ENCODE measurements at places on chromosomes 5 and 9.

GRCh38 chr9:130262771-130263170 is 2.8 kb upstream of the HMCN2 start:
- no peak for DNase-seq

DNA sequence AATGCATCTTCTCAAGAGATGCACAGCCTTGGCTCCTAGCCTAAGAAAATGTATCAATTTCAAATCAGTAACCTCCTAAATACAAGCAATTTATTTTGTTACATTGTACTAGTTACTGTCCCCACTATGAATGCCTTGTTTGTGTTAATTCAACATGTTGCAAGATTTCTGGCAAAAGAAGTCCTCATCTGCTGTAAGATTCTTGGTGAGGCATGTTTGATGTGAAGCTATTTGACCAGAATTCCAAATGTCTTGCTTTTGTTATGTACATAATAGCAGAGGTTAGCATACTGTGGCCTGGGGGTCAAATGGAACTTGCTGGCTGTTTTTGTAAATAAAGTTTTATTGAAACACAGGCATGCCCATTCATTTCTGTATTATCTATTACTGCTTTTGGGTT is 1023.1 kb upstream of the WWC1 start:
- DNase-seq: no peak

- no peak for DNase-seq
Observed at GRCh38 chr5:78879516-78879915, 105.6 kb downstream of the ARSB start.

GRCh38 chr9:98064623-98065392 is 8.3 kb downstream of the NANS start:
- no peak for DNase-seq

DNA sequence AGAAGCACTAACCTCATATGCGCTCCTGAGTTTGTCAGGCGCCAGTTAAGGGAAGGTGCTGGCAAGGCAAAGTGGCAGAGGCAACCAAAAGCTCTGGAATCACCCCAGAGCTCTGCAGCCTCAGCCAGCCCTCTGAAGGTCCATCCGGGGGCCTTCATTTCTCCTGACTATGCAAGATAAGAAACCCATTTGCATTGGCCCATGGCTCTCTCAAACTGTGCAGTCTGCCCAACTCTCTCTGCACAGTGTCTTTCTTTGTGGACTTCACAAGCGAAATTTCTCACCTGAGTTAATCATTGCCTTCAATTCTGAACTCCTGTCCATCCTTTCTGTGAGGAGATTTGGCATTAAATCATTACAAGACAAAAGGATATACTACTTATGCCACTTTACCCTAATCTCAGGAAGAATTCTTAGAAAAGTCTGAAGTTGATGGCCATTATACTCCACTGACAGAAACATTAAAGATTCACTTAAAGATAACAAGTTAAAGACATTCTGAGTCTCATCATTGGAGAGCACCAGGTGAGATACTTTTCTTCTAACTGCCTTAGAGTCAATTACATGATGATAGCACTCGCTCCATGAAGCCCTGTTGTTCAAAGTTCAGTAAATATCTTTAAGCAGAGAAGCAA is 235.6 kb downstream of the SPOCK1 start:
- no peak for DNase-seq

DNA sequence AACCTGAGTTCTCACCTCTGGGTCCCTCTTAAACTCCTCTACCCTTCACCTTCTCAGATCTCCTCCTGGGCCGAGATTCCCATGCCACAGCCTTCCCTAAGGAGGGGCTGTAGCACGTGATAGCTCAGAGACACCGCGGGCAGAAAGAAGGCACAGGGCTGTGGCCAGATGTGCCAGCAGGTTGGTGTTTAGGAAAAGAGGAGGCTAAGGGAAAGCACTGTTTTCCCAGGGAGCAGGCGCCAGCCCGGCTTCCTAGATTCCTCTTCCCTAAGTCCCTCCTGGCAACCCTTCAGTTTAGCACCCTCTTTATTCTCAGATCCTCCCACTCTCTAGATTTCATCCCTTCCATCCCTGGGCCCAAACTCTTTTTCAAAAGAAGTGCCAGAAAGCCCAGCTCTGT is 59.4 kb upstream of the CCNG1 start:
- DNase-seq: no peak

GRCh38 chr5:140823475-140823874 is 2.1 kb downstream of the PCDHA5 start:
- DNase-seq: no peak

DNA sequence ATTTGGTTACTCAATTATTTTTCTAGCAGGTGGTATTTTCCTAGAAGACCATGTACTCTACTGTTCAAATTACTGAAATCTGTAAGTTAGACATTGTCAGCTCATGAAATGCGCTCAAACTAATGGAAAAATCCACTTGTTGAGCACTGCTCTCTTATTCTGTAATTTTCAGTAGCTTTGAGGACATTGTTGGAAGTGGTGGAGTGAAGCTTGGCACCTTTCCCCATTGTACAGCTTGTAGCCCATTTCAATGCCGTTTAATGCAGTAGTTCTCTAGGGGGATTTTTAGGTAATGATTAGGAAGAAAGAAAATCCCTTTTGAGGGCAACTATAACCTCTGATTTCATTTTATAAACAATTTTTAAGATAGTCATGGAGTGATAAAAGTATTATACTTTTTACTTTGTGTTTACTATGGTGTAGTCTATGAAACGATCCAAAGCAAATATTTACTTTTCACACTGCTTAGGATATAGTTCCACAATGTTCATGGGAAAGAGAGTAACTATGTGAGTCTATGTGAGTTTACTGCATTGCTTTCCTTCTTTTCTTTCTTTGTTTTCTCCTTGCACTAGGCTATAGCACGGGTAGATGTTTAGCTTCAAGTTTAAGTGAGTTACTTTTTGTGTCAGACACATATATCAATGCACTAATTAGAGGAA is 165.8 kb upstream of the ANKH start:
- no peak for DNase-seq

DNA sequence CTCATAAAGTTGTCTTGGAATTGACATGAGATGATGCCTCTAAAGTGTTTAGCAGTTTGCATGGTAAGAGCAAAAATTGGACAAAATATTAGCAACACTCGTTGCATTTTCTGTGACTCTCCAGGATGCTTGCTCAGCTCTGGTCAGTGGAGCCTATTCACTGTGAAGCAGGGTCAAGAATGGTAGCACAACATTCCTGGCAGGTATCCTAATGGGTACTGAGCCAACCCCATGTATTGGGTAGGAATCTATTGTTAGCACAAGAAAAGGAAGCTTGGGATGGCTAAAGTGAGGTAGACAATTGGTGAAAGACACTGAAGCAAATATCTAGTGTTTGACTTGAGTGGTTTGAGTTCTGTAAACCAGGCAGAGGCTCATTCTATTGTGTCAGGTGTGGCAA is 10.4 kb upstream of the ACTBL2 start:
- no peak for DNase-seq

DNA sequence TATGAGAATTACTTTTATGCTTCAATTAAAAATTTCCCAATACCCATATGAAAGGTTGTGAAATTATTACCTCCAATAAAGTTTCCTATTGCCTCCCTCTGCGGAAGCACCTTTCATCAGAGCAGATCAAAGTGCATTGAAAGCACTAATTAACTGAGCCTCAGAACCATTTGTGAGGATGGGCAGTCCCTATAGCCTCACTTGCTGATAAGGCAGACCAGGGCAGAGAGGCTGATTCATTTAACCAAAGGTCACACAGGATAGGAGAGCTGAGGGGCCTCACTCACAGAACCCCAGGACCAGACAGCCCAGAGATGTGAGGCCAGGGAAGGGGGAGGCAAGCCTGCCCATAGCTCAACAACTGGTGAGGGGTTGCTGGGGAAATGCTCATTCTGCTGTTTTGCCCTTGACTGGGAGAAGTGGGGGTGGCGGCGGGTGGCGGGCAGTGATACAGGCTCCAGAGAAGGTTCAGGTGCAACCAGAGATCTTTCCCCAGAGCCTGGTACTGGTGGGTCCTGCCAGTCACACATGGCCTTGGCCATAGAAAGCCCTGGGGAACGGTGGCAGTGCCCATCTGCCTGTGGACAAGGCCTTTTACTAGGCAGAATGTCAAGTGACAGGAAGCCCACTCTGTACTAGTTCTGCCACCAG is 57.9 kb downstream of the MACROH2A1 start:
- DNase-seq: no peak

Data from amygdala (tissue), 56 donors.